ENCODE measurements at places on chromosomes 3 and 15. TPM values are rescaled to one million over a fixed set of nuclear protein-coding genes. Genes with fewer than 3 reads are reported as not detected.

NR1I2 gene
- total RNA-seq, result 3.2 TPM

ATP8B4 gene
- total RNA-seq, result 17.7 TPM

RFC4 gene
- 6.4 TPM for total RNA-seq

- H3K27me3 ChIP-seq, result no peaks in the 10 kb centered on the region
- H3K4me3 ChIP-seq, result no peak overlapping the region
- H3K27ac ChIP-seq, result no peak overlapping the region
- no peak for DNase-seq
Observed at GRCh38 chr3:59829527-59829926, 779.7 kb upstream of the CFAP20DC start.

- no peaks in the 10 kb centered on the region for H3K36me3 ChIP-seq
- no peak overlapping the region for H3K27ac ChIP-seq
- H3K4me3 ChIP-seq, result no peak overlapping the region
- DNase-seq, result no peak
Observed at GRCh38 chr3:159825216-159825854, 163.3 kb upstream of the IL12A start.
